GM06990 (cell line): ENCODE measurements at places on chromosomes 13 and 19.

GRCh38 chr13:75715601-75716523 is 79.7 kb downstream of the LMO7 start:
- no peak for DNase-seq

DNA sequence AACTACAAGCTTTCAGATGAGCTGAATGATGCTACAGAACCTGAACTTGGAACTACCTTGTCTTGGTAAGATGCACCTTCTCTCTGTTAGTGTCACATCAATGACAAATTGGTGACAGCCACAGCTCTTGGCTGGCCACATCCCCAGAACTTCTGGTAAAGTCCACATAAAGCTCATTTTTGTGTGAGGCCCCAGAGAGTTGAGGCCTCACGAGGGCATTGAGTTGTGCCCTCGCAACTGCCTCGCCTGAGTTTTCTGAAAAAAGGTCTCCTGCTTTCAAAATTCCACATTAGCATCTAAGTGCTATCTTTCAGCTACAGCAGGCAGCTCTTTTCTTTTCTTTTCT is 42.6 kb downstream of the MRPL57 start:
- no peak for DNase-seq

GRCh38 chr13:37753776-37754175 is 115.8 kb downstream of the TRPC4 start:
- no peak for DNase-seq

DNA sequence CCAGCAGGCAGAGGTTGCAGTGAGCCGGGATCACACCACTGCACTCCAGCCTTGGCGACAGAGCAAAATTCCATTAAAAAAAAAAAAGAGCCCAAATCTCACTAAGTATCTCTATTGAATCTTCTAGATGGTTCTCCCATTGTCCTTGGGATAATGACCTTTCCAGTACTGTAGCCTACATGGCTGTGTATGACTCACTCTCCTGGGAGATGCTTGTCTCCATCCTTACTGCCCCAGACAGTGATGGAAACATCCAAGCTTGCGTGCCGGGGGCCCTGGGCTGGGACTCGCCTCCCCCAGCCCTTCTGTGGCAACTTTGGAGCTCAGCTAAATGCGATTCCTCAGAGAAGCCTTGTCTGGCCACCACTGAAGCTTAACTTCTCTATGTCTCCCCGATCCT is 49.7 kb downstream of the NWD1 start:
- DNase-seq: no peak

DNA sequence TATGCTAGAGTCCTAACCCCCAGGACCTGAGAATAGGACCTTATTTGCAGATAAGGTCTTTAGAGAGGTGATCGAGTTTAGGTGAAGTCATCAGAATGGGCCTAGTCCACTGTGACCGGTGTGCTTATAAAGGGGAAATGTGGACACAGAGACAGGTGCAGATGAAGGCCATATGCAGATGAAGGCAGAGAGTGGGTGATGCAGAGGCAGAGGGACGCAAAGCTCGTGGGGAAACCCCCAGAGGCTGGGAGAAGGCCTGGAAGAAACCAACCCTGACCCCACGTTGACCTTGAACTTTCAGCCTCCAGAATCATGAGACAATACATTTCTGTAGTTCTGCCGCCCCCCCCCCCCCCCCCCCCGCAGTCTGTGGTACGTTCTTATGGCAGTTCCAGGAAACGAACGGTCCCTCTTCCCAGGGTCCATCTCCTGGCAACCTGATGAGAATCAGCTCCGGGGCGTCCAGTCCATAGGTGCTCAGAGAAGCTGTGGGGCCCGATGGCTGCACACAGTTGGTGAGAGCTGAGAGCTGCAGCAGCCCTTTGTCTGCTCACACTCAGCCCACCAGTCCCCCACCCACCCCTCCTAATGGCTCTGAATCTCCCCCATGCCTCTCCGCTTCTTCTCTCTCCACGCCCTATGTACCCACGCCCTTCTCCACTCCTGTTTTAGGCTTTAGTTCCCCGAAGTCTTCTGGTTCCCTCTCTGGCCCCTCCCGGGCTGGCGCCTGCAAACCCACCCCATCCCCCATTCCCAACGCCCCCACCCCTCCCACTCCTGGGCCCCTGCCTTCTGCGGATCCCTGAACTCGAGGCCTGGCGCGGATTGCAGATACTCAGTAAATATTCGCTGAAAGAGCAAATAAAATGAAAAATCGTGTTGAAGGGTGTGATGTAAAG is 218.3 kb upstream of the MAB21L1 start:
- DNase-seq: peak; percentile 9

- DNase-seq: no peak
Observed at GRCh38 chr19:37725181-37725580, 5.6 kb upstream of the ZNF607 start.

DNA sequence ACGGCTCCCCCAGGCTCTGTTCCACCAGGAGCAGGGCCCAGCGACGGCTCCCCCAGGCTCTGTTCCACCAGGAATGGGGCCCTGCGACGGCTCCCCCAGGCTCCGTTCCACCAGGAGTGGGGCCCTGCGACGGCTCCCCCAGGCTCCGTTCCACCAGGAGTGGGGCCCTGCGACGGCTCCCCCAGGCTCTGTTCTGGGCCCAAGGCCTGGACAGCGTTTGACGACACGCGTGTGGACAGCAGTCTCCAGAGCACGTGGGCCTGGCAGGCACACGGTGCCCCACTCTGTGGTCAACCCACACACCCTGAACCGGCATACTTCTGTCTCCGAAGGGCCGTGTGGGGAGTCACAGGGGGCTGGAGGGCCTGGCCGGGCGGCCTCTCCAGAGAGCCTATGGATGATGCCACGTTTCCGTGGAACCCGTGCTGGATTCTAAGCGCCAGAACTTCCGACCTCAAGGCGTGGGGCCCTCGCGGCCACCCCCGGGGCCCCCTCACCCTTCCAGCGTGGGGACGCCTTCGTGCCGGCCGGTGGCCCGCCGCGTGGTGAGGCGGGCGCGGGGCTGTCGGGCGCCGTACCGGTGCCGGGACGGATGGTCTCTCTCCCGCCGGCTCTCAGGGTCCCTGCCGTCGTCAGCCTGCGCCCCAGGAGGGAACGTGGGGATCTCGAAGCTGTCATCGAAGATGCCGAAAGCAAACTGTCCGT is 11.6 kb downstream of the FGF22 start:
- no peak for DNase-seq

DNA sequence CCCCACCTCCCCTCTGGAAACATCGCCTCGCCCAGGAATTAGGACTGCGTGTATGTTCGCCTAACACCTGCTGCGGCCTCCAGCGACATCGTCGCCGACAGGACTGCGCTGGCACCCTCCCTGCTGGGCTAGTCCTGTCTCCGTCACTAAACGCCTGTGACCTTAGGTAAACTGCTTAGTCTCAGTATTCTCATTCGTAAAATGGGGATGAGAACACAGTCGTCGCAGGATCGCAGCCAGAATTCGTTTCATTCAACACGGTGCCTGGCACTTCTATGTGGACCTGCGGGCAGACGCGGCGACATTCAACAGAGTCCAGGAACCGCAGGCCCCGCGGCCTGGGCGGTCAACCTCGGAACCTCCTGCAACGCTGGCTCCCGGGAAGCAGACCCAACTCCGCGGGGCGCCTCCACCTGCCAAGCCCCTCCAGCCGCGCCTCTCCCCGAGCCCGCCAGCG is 485 bp downstream of the CRYL1 start:
- peak; percentile 47 for DNase-seq

DNA sequence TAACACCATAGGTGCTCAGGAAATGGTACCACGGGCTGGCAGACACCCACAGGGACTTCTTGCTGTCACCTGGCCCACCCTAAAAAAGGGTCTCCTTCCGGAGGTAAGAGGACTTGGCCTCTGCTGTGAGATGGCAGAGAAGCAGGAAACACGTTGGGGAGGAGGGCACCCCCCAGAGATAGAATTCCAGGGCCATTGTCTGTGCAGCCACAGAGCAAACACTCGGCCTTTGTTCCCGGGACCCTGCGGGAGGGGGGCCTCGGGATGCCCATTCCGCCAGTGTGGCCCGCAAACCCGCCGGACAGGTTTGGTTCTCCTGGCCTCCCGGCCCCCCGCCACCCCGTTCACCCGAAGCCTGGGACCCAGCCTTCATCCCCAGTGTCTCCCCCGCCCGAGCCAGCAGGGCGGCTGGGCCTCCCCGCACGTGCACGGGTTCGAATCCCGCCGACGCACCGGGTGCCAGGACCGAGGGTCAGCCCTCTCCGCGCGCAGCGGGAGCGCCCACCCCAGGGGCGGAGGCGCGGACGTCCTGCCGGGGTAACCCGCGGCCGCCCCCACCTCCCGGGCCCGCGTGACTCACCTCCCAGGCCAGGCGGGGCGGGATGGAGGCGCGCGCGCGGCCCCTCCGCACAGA is 714 bp downstream of the PLPP2 start:
- no peak for DNase-seq

DNA sequence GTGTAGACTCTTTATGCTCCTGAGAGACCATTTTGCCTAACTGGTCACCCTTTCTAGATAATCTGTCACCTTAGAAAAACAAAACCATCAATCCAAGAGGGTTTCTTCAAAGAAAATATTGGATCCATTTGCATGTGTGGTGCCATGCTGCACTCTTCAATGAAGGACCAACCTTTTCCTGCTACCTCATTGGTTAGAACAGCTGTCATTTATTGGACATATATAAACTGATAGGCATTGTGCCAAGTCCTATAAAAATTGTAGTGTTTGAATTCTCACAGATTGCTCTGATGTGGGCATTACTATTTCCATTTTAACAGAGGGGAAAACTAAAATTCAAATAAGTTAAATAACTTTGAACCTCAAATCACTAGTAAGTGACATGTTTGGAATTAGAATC is 333.2 kb downstream of the MYO16 start:
- no peak for DNase-seq

- DNase-seq: no peak
Observed at GRCh38 chr13:108760129-108760528, 130.7 kb downstream of the MYO16 start.

GRCh38 chr13:35144166-35144890 is 202.3 kb downstream of the NBEA start:
- no peak for DNase-seq

GRCh38 chr19:41646589-41647204 is 19.8 kb upstream of the CEACAM4 start:
- DNase-seq: peak; percentile 13

GRCh38 chr13:113748862-113749451 is 10.1 kb upstream of the TMEM255B start:
- DNase-seq: no peak

DNA sequence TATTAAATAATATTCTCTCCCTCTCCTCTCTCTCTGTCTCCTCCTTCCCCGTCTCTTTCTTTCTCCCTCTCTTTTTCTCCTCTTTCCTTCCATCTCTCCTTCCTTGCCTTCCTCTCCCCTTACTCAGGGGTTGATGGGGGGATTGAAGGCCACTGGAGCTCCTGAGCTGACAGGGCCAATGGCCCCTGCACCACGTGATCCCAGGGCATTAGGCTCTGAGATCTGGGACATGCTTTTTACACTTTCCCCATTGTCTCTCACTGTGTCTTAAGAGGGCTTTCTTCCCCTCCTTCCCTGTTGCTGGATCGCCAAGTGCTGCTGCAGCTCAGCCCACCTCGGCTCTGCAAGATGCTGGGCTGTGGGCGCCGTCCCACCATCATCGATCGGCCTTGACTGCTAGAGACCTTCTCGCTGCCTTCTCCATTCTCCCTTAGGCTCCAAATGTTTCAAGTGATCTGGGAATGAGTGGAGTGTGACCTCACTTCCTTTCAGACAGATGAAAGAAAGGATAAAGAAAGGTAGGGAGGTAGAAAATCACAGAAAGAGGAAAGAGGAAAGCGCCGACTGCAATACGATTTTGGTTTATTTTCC is 42.2 kb downstream of the COL4A1 start:
- DNase-seq: no peak

GRCh38 chr13:30346789-30347167 is 39.4 kb upstream of the KATNAL1 start:
- no peak for DNase-seq

GRCh38 chr19:46608581-46609345 is 7.6 kb downstream of the CALM3 start:
- DNase-seq: no peak

GRCh38 chr19:31064491-31064890 is 284.7 kb downstream of the TSHZ3 start:
- no peak for DNase-seq

GRCh38 chr13:98538876-98539275 is 38.0 kb downstream of the STK24 start:
- no peak for DNase-seq

DNA sequence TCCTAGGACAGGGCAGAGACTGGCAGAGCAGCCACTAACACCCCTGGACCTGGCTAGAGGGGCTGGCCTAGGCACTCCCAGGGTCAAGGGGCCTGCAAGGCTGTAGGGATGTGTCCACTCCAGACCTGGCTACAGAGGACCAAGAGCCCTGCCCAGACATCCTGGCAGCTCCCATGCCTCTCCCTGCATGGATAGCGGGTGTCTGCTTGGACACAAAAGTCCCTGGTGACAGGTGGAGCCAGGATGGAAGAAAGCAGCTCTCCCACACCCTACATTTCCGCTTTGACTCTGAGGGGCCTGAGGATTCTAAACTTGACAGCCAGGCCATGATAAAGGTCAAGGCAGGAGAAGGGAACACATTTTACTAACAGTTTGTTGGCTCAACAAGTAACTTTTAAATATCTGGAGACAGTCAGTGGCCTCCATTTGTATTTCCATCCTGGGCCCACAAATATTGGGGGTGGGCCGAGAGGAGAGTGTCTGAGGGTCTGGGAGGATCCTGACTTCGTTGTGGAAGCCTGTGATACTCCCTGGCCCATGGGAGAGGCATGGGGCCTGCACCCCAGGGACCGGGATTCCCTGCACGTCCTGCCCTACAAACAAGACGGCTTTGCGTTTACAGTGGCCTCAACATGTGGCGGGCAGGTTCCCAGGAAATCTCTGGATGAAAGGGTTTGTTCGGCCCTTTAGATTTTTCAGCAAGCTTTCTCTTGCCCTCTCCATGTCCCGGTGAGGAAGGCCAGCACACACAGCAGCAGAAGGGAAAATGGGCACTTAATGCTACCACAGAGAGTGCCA is 19.8 kb upstream of the SLC7A9 start:
- DNase-seq: no peak

DNA sequence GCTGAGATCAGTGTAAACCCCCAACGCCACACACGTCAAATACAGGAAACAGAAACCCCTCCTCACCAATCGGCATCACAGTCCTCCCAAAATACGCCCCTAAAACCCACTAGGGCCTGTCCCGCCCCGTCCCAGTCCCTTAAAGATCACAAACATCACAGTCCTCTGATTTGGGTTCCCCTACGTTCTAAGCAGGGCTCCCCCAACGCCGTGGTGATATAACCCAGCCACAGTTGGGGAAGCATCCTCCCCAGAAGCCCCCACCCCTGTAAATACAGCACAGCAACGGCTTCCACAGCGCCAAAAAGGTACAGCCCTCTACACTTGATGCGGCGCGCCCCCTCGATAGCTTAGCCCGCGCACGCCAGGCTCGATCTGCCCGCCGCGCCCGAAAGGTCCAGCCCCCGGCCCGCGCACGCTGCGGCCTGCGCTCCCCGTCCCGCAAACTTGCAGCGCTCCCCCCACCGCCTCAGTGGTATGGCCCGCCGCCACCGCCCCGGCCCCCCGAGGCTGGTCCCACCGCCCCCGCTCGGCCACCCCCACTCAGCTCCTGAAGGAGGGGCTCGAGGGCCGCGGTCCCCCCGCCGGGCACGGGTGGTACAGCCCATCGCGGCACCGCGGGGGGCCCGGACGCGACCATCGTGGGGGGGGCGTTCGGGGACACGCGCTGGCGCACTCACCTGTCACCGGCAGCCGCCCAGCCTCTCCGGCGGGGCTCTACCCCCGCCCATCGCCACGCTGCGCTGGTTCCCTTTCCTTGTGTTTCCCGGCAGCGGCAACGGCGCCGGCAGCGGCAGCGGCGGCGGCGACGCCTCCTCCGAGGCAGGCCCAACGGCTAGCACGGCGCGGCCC is at the start of gene AKT2:
AKT2 (minus strand) TSS at position 845 of the 852 bp plus-strand sequence. CDS start 20,078 bp downstream, outside the sequence.
- no peak for DNase-seq
